Tibial nerve (tissue), 4 donors: ENCODE measurements at places on chromosomes 12 and 14. TPM values are rescaled to one million over a fixed set of nuclear protein-coding genes. Genes with fewer than 3 reads are reported as not detected.

DNA sequence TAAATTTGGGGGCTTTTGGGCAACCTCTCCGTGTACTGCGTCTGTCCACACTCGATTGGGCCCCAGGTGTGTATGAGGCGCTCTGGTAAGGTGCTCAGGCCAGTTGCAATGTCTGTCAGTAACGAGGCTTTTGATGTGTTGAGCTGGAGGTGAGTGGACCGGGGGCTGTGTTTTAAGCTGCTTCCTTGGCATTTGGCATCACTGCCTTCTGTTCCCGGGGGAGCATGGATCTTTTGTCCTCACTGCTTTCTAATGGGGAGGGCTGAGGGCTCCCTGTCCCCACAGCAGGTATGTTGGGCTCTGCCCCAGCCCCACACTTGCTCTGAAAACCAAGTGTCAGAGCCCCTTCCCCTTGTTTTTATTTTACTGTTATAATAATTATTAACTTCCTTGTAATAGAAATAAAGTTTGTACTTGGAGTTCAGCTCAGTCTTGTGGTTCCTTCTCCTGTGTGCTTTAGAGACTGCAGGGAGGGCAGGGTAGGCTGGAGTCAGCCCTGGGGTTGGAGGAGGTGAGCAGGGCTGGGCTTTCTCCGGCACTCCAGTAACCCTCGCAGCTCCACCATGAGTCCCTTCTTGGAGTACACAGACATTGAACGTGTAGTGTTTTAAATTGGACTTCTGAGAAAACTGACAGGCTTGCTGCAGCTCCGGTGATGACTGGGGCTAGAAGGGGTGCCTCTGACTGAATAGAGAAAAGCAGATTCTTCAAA lies 28.0 kb downstream of the TRAFD1 start:
- no peak for DNase-seq

GRCh38 chr14:69324341-69324931 lies 64.5 kb downstream of the GALNT16 start:
- DNase-seq = no peak

DNA sequence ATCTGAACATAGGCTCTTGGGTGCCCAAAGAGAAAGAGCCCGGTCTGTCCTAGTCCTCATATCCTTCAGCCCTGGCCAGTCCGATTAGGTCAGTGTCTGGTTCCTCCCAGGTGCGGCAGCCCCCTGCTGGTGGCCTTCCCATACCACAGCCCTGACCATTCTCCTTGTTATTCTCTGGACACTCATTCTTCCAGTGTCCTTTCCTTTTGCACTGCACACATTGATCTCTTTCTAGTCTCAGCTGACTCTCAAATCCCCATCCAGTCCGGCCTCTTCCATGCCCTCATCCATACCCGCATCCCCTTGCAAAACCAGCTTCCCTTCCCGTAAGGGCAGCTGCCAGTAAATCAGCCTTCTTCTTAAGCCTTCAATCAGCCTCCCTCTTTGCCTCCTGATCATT lies 1316.3 kb downstream of the TMEM121 start:
- no peak for DNase-seq

- no peak for DNase-seq
These were observed 96.1 kb upstream of the SLC16A7 start for GRCh38 chr12:59499774-59500173.

The DAO gene
- total RNA-seq = not detected

The CIDEB gene
- 10.0 TPM for total RNA-seq

The GLIPR1L1 gene
- not detected for total RNA-seq
